ENCODE measurements at places on chromosomes 4 and X.
A peak's percentile ranks its signal among the peaks of the same experiment; 100 is the strongest.

GRCh38 chrX:28609003-28609402 is 21.8 kb downstream of the IL1RAPL1 start:
- DNase-seq, result no peak

- DNase-seq, result no peak
Measured at GRCh38 chrX:32084757-32085156, 1012.9 kb upstream of the FTHL17 start.

- no peak for DNase-seq
Measured at GRCh38 chr4:174537634-174538033, 15.3 kb upstream of the HPGD start.

DNA sequence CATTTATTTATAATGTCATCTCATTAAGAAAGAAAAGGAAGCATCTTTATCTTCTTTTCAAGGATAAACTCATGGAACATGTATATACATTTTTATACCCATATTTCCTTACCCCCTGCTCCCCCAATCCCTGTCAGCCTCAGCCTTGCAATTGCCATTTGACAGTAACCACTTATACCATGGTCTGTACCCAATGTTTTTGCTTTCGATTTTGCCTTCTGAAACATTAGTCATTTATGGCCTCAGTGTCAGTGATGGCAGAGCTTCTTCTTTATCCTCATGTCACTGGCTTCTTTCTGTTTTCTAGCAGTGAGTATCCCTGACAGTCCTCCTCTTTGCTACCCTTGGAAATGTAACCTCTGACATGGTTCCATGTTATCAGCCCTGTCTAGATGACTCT is 228.4 kb downstream of the SPRY1 start:
- DNase-seq, result no peak

DNA sequence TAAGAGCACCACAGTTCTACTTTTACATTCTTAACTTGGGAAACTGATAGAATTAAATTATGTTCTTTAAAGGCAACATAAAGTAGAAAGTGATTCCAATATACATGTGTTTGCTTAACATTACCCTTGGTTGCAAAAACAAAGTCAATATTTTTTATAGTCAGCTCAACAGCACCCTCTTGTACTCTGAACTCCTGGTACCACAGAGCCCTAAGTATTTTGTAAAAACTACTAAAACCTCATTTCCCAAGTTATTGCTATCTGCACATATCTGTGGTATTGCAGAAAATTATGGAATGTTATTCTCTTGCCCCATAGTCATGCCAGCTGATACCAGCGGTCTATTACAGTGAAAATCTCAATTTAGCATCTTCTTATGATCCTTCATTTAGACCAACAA is 2.9 kb downstream of the KIF4A start:
- DNase-seq, result no peak

DNA sequence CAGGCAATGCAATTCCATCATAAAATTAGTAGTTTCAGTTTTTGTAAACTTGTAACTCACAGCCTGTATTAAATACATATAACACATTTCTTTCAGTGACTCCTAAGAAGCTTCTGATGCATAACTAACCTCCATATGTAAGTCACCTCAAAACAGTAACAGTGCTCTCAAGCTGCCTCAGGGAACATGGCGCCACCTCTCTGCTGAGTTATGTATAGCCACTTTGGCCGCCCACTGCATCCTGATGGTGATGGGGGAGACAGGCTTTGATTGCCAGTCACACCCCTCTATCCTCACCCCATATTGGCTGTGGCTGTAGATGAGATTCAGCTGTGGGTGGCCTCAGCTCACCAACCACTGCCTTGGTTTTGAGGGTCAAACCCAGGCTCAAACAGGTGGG is 54.3 kb downstream of the LRBA start:
- peak; percentile 68 for DNase-seq

DNA sequence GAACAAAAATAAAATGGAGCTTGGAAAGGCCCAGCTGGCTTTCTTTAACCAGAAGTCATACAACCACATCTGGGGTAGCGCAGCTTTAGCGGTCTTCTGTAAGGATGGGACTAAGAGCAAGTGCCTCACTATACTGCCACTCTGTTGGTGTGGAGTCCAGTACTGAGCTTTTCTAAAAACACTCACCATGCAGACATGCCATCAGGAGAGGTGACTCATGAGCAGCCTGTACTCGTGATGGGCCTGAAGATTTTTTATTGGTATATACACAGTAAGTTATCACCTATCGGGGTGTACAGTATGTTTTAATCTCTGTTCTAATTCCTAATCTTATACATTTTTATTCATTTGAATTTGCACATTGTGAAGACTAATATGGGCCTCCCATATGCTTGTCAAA is 9.6 kb downstream of the PPP3CA start:
- no peak for DNase-seq

DNA sequence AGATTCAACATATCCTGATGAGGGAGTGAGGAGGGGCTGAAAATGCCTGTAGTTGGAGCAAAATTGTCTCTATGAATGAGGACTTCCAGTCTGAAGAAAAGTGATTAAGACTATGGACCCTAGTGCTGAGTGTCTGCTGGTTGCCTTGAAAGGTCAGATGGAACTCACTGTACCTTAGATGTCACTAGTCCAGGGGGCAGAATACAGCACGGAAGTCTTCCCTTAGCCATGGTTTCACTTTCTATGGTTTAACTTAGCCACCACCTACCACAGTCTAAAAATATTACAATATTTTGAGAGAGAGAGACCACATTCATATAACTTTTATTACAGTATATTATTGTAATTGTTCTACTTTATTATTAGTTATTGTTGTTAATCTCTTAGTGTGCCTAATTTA is 223.1 kb downstream of the FMR1NB start:
- no peak for DNase-seq

GRCh38 chrX:20350596-20350995 is 83.9 kb upstream of the RPS6KA3 start:
- DNase-seq, result no peak

GRCh38 chr4:26748811-26749210 is 111.8 kb upstream of the STIM2 start:
- DNase-seq, result no peak

DNA sequence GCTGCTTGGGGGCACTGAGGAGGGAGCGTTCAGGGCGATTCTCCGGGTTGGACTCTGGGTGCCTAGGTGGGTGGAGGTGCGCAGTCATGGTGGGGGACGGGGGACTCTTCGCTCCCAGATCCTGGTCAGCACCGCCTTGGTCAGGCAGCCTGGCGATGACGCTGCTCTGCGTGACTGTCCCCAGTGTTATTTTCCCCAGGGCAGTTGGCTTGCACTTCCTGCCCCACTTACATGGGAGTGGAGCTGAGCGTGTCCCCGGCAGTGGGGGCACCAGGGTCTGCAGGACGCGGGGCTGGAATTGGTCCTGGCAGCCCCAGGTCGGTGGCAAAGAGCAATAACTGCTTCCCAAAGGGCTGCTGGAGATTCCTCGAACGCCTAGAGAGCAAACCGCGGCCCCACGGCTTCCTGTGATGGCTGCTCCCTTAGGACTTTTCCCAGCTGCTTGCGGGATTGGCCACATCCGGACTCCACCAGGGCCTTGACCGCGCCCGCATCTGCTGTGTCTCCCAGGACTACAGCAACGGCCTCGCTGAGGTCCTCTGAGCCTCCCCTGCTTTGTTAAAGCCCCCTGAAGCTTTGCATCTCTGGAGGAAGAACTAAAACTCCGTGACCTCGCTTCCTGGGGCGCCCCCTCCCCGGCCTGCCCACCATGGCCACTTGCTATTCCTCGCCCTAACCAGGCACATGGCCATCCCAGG is 35.3 kb upstream of the GPR78 start:
- DNase-seq, result peak; percentile 20

- DNase-seq, result no peak
Measured at GRCh38 chr4:69594382-69594781, 45.1 kb downstream of the UGT2A2 start.

- DNase-seq, result no peak
Measured at GRCh38 chrX:40581336-40581920, 658 bp downstream of the ATP6AP2 start.

- no peak for DNase-seq
Measured at GRCh38 chrX:154384284-154384892, 5.3 kb downstream of the EMD start.

- no peak for DNase-seq
Measured at GRCh38 chr4:123741906-123742305, 345.3 kb downstream of the SPRY1 start.

- DNase-seq, result no peak
Measured at GRCh38 chrX:118468122-118468521, 27.5 kb upstream of the DOCK11 start.

DNA sequence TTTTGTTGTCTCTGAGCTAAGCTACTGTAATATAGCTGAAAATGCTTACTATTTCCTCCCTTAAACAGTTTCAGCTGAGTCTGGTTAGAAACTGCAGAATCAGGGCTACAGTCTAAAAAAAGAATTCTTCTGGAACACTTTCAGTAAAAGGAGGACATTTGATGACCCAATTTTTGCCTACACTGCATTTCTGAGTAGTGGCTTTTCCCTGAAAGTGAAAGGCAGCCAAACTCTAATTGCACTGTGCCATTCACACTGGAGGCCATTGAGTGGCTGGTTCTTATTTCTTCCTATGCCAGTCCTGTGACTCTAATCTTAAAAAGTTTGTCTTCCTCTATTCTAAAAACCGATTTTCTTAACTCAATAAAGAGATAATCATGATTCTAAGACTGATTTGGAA is 526.0 kb downstream of the CFAP47 start:
- DNase-seq, result no peak

GRCh38 chr4:185341841-185342240 is 53.9 kb downstream of the LRP2BP start:
- no peak for DNase-seq

All from D341Med (cell line).